ENCODE measurements at places on chromosomes 3 and 15. TPM values are rescaled to one million over a fixed set of nuclear protein-coding genes. Genes with fewer than 3 reads are reported as not detected.

The PPP2R3A gene
- total RNA-seq, result 17.3 TPM

The TMIE gene
- 0.60 TPM for total RNA-seq

The CYP1A2 gene
- total RNA-seq, result not detected

The LRRIQ4 gene
- total RNA-seq, result 0.44 TPM

The TRIM42 gene
- total RNA-seq, result not detected

The SAXO2 gene
- total RNA-seq, result 5.5 TPM

The FBXO40 gene
- total RNA-seq, result 0.11 TPM

The CLDN11 gene
- 90.1 TPM for total RNA-seq

The ACTRT3 gene
- 0.36 TPM for total RNA-seq

The RASL12 gene
- not detected for total RNA-seq

The IL16 gene
- 0.68 TPM for total RNA-seq

The HIGD1A gene
- total RNA-seq, result 143 TPM

The DAPK2 gene
- 0.73 TPM for total RNA-seq

The RARB gene
- 72.4 TPM for total RNA-seq

All from motor neuron (in vitro differentiated cells).